ENCODE measurements at places on chromosomes 7 and 10.

- DNase-seq: no peak
Measured at GRCh38 chr10:119209736-119210355, 2.5 kb downstream of the GRK5 start.

GRCh38 chr7:102273749-102274712 is 12.6 kb upstream of the SH2B2 start:
- DNase-seq: peak; percentile 51

- peak; percentile 24 for DNase-seq
Measured at GRCh38 chr7:32479574-32480200, 10.5 kb downstream of the LSM5 start.

GRCh38 chr10:133087679-133088178 is at the start of gene ADGRA1:
Gene ADGRA1 (plus strand): TSS chr10:133087924. CDS start chr10:133088910, 986 bp downstream.
- no peak for DNase-seq

- no peak for DNase-seq
Measured at GRCh38 chr10:30858499-30858898, 173.2 kb downstream of the ZNF438 start.

- no peak for DNase-seq
Measured at GRCh38 chr7:49403844-49404243, 369.6 kb upstream of the VWC2 start.

GRCh38 chr7:150453181-150453580 is 2.8 kb downstream of the GIMAP8 start:
- DNase-seq: no peak

GRCh38 chr7:37765872-37766525 is 82.4 kb upstream of the NME8 start:
- DNase-seq: no peak

GRCh38 chr10:20746856-20747255 is 150.3 kb downstream of the NEBL start:
- DNase-seq: no peak

DNA sequence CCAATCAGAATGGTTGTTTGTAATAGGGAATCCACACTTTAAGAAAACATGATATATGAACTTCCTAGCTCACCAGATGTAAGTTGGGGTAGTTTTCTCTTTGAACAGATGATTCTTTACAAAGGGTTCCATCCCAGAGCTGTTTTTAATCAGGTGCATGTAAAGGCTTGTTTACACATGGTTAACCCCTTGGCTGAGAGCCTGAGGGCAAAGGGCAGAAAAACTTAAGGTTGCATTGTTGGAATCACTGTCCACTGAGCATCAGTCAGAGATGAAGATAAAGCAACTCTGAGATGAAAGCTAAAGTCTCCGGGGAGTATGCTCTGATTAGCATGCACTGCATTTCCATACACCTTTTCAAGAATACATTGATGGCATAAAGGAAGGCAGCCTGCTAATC is 518.2 kb downstream of the SORCS3 start:
- DNase-seq: no peak

Measured in NCI-H2029 (cell line).